Naive B cell (primary cell): ENCODE measurements at places on chromosomes 5 and 9.

GRCh38 chr9:32705059-32705458, 69.6 kb upstream of the TAF1L start:
- no peak overlapping the region for H3K27ac ChIP-seq
- no peaks in the 10 kb centered on the region for H3K36me3 ChIP-seq
- H3K4me1 ChIP-seq = no peaks in the 10 kb centered on the region

GRCh38 chr5:138974227-138975063, 99.3 kb upstream of the LRRTM2 start:
- no peaks in the 10 kb centered on the region for H3K4me1 ChIP-seq
- H3K27me3 ChIP-seq = no peaks in the 10 kb centered on the region
- H3K27ac ChIP-seq = no peak overlapping the region
- DNase-seq = no peak
- H3K4me3 ChIP-seq = no peak overlapping the region

DNA sequence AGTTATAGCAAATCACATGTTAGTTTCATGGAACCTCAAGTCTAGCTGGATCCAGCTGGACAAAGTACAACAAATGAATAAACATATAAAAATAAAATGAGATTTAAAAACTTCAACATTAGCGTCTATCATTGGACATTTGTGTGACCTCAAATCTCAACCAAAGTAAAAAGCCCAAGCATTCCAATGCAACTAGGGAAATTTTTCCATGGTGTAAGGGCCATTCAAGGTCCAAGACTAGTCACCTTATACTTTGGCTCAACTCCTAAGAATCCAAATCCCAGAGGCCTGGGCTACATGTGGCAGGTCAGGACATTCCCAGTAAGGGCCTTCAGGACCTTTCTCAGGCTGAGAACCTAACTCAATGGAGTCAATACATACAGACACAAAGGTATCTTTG, 137.4 kb upstream of the DMAC1 start:
- H3K4me3 ChIP-seq = no peak overlapping the region
- no peaks in the 10 kb centered on the region for H3K27me3 ChIP-seq
- H3K27ac ChIP-seq = no peak overlapping the region
- H3K4me1 ChIP-seq = peaks cover 14% of the 10 kb centered on the region
- peaks cover 13% of the 10 kb centered on the region for H3K36me3 ChIP-seq

GRCh38 chr9:76213751-76214150, 180.5 kb downstream of the RFK start:
- no peaks in the 10 kb centered on the region for H3K4me1 ChIP-seq
- H3K27me3 ChIP-seq = peaks cover 6% of the 10 kb centered on the region
- no peak overlapping the region for H3K4me3 ChIP-seq
- no peak overlapping the region for H3K27ac ChIP-seq

DNA sequence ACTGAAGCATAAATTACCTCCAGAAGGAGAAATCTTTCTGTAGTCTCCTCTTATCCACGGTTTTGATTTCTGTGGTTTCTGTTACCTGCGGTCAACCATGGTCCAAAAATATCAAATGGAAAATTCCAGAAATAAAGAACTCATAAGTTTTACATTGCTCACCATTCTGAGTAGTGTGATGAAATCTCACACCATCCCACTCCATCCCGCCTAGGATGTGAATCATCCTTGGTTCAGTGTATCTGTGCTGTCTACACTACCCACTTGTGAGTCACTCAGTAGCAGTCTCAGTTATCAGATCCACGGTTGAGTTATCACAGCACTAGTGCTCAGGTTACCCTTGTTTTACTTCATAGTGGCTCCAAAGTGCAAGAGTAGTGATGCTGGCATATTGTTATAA, 371.2 kb downstream of the NFIB start:
- no peaks in the 10 kb centered on the region for H3K4me1 ChIP-seq
- no peaks in the 10 kb centered on the region for H3K27me3 ChIP-seq
- H3K4me3 ChIP-seq = no peak overlapping the region
- DNase-seq = no peak
- no peak overlapping the region for H3K27ac ChIP-seq

DNA sequence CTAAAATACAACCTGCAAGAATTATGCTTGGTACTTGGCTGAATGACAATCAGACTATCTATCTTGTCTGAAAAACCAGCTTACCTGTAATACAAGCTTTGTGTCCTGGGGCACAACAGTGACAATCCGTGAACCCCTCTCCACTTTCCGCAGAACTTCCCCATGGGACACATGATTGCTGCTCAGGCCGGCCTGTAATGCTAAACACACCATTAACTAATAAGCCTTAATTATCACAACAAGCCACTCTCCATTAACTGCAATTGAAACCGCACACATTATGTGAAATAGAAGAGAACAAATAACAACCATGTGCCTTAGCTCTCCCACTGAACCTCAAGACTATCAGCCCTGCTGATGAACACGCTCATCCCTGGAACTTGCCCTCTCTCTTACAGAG, 33.7 kb downstream of the ELP1 start:
- peak overlapping the region; percentile 16 for H3K27ac ChIP-seq
- H3K36me3 ChIP-seq = peaks cover 65% of the 10 kb centered on the region
- no peaks in the 10 kb centered on the region for H3K27me3 ChIP-seq
